ENCODE measurements at places on chromosomes 3 and 15.

GRCh38 chr15:56719774-56720555, 13.3 kb downstream of the ZNF280D start:
- DNase-seq: no peak

DNA sequence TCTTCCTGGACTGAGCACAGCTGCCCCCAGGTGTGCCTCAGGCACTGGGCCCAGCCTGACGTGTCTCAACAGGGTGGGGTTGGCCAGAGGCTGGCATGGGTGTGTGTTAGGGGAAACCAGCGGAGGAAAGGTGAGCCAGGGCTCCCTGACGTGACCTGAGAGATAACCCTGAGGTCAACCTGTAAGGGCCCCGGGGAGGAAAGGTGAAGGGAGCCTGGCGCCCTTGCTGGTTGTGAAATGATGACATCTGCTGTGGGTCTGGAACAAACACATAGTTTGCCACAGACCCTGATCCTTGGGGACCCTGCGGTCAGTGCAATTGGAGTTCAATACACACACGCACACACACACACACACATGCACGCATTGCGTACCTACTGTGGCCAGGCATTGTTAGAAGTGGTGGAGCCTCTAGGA, 100.2 kb upstream of the TLE3 start:
- no peak for DNase-seq

GRCh38 chr3:46763178-46763577, 45.5 kb upstream of the PRSS50 start:
- no peak for DNase-seq

- no peak for DNase-seq
Measured at GRCh38 chr3:58867621-58868020, 182.2 kb downstream of the CFAP20DC start.

DNA sequence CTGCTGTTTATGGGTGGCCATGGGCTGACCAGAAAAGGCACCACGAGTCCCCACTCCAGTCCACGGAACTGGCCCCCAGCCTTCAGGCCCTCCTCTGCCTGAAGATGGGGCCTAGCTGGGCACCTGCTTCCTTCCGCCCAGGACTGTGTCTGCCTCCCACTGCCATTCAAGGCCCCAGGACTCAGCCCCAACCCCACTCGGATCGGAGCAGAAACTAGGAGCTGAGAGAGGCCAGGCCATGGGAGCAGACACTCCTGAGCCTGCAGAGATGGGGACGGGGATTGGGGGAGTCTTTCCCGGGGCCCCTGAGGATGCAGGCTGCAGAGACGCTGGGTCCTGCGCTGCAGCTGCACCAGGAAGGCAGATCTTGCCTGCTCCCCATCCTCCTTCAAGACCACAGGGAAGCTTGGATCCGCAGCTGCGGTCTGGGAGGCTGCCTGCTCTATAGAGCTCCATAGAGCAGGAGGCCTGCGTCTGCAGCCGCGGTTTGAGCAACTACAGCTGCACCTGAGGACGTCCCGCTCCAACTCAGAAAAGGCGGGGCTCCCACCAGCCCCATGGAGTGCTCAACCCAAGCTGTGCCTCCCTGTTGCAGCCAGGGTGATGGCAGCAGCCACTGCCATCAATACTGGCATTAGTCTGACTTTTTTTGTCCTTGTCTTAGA, 383.9 kb upstream of the TMCO5A start:
- DNase-seq: no peak

GRCh38 chr3:40047406-40047805, 238.0 kb downstream of the MYRIP start:
- no peak for DNase-seq
